ENCODE measurements at places on chromosomes 7 and 10. TPM values are rescaled to one million over a fixed set of nuclear protein-coding genes. Genes with fewer than 3 reads are reported as not detected.

- no peak overlapping the region for H3K27ac ChIP-seq
- H3K4me3 ChIP-seq = no peak overlapping the region
- no peaks in the 10 kb centered on the region for H3K27me3 ChIP-seq
Observed at GRCh38 chr7:137591421-137591837, 247.9 kb upstream of the PTN start.

DNA sequence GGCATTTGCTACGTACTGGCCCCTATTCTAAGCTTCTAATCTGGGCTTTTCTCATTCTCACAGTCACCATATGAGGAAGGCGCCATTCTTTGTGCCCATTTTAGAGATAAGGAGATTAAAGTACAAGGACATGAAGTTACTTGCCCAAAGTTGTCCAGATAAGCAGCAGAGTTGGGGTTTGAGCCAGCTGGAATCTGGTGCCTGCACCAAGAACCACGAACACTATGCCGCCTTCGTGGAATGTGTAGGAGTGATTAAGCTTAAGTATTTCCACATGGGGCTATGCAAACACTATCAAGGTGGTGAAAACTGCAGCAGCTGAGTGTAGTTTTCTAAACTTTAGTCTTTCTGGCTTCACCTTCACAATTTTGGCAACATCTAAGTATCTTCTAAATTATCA is 342.7 kb upstream of the ETV1 start:
- H3K27me3 ChIP-seq = no peaks in the 10 kb centered on the region
- no peaks in the 10 kb centered on the region for H3K4me1 ChIP-seq
- H3K27ac ChIP-seq = no peak overlapping the region
- no peaks in the 10 kb centered on the region for H3K36me3 ChIP-seq
- no peak overlapping the region for H3K4me3 ChIP-seq

Gene SEMA3C
- total RNA-seq = 1.3 TPM

DNA sequence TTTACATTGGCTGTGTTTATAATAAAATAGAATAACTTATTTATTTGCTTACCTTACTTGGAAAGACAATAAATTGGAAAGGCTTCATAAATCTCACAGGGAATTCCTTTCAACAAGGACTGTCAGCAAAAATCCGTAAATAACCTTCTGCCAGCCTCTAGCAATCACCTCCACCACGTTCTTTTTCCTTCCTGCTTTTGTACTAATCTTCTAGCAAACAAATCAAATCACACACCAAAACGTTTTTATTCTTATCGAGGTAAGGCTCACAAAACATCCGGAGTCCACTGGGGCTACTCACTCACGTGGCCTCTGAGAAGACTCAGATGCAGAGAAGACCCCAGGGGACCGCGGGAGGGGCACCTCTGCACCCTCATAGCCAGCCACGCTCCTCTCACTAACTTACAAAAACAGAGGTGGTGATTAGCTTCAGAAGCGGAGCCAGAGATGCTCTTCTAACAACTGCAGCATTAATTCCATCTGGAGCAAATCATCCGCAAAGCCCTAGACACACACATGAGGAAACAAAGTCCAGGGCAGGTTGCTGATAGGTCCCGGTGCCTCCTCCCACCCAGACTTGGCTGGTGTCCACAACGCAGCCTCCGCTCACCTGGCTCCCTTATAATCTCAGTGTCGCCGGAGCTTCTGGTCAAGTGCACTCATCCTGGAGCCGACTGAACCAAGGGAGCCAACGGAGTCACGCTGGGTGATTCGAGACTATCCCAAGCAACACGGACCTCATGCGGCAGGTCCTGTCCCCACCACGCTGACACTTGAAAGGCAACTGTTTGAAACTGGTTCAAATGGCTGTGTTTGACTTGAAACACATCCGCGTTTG is 22.5 kb downstream of the CTBP2 start:
- H3K4me1 ChIP-seq = no peaks in the 10 kb centered on the region
- H3K27me3 ChIP-seq = no peaks in the 10 kb centered on the region
- no peak overlapping the region for H3K4me3 ChIP-seq
- DNase-seq = no peak
- H3K36me3 ChIP-seq = no peaks in the 10 kb centered on the region

Gene HOXA11
- not detected for total RNA-seq

- no peaks in the 10 kb centered on the region for H3K36me3 ChIP-seq
- peak overlapping the region; percentile 25 for H3K27ac ChIP-seq
- H3K4me1 ChIP-seq = no peaks in the 10 kb centered on the region
- no peak overlapping the region for H3K4me3 ChIP-seq
- no peak for DNase-seq
Observed at GRCh38 chr7:6545398-6546126, 5.7 kb downstream of the GRID2IP start.

- H3K27me3 ChIP-seq = no peaks in the 10 kb centered on the region
- no peaks in the 10 kb centered on the region for H3K36me3 ChIP-seq
- H3K4me3 ChIP-seq = no peak overlapping the region
Observed at GRCh38 chr7:66539902-66540375, 88.7 kb upstream of the KCTD7 start.

- peaks cover 7% of the 10 kb centered on the region for H3K4me1 ChIP-seq
- no peak overlapping the region for H3K4me3 ChIP-seq
- no peak for DNase-seq
- H3K27ac ChIP-seq = no peak overlapping the region
- no peaks in the 10 kb centered on the region for H3K36me3 ChIP-seq
Observed at GRCh38 chr7:148967602-148968001, 60.7 kb downstream of the PDIA4 start.

Gene HKDC1
- 4.4 TPM for total RNA-seq

DNA sequence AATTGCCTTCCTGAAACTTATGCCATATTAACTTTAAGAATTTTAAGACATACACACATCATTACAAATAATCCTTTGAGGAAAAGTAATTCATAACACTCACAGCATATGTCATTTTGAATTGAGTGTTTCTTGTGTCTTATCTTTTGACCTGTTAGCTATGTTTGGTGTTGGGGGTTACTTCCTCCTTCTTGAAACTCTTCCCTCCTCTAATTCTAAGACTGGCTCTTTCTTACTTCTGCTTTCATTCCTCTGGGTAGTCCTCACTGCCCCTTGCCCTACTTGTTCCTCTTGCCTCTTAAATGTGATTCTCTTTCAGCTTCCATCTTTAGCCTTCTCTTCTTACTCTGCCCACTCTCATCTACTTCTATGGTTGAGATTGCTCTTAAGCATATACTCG is 28.3 kb upstream of the PIP4K2A start:
- no peak overlapping the region for H3K4me3 ChIP-seq
- no peaks in the 10 kb centered on the region for H3K4me1 ChIP-seq
- H3K36me3 ChIP-seq = no peaks in the 10 kb centered on the region
- DNase-seq = no peak
- H3K27ac ChIP-seq = no peak overlapping the region

GRCh38 chr10:117007080-117007479 is 2.1 kb upstream of the SHTN1 start:
- H3K36me3 ChIP-seq = no peaks in the 10 kb centered on the region
- DNase-seq = no peak
- H3K27me3 ChIP-seq = peaks cover 8% of the 10 kb centered on the region
- H3K4me3 ChIP-seq = no peak overlapping the region

DNA sequence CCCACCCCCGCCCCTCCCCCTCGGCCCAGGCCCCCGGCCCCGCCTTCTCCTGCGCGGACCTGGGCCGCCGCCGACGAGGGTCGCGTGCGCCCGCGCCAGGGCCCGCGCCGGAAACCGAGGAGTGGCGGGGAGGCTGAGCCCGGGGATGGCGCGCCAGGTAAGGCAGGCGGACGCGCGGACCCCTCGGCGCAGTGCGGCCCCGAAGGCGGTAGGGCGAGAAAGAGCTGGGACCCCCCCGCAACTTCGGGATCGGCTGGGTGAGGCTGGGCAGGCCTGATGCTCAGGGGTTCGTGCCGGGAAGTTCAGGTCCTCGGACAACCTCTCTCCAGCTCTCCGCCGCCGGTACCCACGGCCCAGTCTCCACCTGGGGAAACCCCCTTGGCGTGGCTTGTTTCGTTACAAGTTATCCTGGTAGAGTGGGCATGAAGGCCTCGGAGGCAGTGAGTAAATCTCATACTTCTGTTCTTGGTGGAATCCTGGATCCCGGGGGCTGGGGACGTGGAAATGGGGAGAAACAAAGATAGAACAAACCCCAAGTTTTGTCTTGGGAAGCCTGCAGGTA is 58.4 kb downstream of the ZNF467 start:
- H3K4me3 ChIP-seq = peak overlapping the region; percentile 75
- no peak for DNase-seq
- H3K27me3 ChIP-seq = no peaks in the 10 kb centered on the region

- DNase-seq = no peak
- H3K27ac ChIP-seq = no peak overlapping the region
- no peaks in the 10 kb centered on the region for H3K27me3 ChIP-seq
- H3K36me3 ChIP-seq = no peaks in the 10 kb centered on the region
Observed at GRCh38 chr10:122148876-122149560, 122.1 kb upstream of the BTBD16 start.

Gene MCM7
- 255 TPM for total RNA-seq

Gene VSTM4
- total RNA-seq = not detected

- H3K4me1 ChIP-seq = no peaks in the 10 kb centered on the region
- no peak for DNase-seq
- no peak overlapping the region for H3K4me3 ChIP-seq
- H3K27me3 ChIP-seq = no peaks in the 10 kb centered on the region
- no peak overlapping the region for H3K27ac ChIP-seq
Observed at GRCh38 chr10:128476845-128477244, 350.6 kb upstream of the MKI67 start.

DNA sequence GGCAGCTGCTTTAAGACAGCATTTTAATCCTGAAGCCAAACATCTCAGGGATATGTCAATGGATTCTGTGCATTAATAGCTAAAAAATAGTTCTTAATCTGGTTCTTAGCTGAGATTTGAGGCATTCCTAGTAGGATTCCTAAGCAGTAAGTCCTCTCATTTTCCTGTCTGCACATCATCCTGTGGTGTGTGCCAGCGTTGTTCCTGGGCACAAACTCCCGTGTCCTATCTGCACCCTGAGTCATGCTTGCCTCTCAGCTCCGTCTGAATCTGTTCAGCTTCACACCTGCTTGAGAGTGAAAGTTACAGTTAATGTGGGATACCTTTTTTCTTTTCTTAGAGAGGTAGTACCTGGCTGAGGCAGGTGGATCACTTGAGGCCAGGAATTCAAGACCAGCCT is 19.5 kb downstream of the BAG3 start:
- no peak for DNase-seq
- H3K4me1 ChIP-seq = peaks cover 21% of the 10 kb centered on the region
- H3K36me3 ChIP-seq = peaks cover 62% of the 10 kb centered on the region
- no peak overlapping the region for H3K4me3 ChIP-seq
- H3K27ac ChIP-seq = no peak overlapping the region

DNA sequence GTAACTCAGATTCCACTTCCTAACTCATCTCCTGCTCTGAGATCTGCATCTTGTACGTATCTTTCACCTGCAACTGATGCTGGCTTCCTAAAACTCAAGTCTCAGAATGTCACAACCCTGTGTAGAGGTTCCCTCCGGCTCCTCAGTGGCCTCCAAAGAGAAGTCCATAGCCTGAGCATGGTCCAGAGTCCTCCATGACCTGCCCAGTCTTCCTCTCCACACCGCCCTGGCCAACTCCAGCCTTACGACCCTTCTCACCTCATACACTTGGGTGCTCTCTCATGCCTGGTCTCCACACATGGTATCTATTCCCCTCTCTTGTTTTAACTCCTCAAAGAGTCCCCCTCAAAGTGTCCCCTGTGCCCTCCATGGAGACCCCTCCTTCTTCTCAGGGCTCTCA is 41.9 kb downstream of the RAMP3 start:
- no peaks in the 10 kb centered on the region for H3K27me3 ChIP-seq
- no peaks in the 10 kb centered on the region for H3K36me3 ChIP-seq
- no peak for DNase-seq
- H3K4me1 ChIP-seq = no peaks in the 10 kb centered on the region
- no peak overlapping the region for H3K27ac ChIP-seq

DNA sequence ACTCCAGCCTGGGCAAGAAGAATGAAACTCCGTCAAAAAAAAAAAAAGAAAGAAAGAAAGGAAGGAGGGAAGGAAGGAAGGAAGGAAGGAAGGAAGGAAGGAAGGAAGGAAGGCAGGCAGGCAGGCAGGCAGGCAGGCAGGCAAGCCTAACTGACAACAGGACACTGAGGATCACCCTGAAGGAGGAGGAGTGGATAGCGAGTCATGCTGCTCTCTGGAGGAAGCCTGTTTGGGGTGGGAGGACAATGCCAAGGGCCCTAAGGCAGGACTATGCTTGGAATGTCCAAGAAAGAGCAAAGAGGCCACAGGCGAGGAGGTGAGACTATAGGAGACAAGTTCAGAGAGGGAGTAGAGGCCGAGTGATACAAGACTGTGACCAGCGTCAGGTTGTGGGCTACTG is 107.0 kb upstream of the PARD3 start:
- no peak overlapping the region for H3K27ac ChIP-seq
- no peaks in the 10 kb centered on the region for H3K27me3 ChIP-seq
- no peak overlapping the region for H3K4me3 ChIP-seq
- no peaks in the 10 kb centered on the region for H3K36me3 ChIP-seq
- no peaks in the 10 kb centered on the region for H3K4me1 ChIP-seq

Gene ASB10
- total RNA-seq = not detected

DNA sequence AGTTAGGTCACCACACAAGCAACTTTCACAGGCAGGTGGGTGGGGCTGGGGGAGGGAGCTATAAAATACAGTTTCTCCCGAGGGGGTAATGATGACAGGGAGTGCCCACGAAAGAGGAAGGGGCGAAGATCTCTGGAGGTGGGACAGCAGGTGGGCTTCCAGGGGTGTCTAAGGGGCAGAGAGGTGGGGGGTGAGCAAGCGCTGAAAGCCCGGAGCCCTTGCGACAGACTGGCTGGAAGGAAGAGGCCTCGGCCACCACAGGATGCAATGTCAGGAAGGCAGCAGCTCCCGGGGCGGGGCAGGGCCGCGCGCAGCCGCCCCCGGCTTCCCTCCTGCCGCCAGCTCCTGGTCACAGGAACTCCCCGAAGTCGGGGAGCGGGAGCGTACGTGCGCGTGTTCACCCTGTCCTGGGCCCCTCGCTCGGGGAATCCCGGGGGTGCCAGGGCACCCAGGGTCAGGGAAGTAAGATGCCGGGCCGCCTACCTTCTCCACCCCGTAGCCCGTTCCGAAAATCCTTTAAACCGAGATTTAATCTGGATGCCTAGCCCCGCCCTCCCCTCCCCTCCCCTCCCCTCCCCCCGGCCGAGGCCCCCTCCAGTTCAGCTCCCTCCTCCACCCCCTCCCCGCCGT is 105.2 kb upstream of the PPIF start:
- no peak overlapping the region for H3K27ac ChIP-seq
- no peaks in the 10 kb centered on the region for H3K27me3 ChIP-seq
- peak overlapping the region; percentile 44 for H3K4me3 ChIP-seq
- no peaks in the 10 kb centered on the region for H3K36me3 ChIP-seq

Data from naive thymus-derived CD4-positive, alpha-beta T cell (primary cell).